ENCODE measurements at places on chromosomes 6 and 20.

DNA sequence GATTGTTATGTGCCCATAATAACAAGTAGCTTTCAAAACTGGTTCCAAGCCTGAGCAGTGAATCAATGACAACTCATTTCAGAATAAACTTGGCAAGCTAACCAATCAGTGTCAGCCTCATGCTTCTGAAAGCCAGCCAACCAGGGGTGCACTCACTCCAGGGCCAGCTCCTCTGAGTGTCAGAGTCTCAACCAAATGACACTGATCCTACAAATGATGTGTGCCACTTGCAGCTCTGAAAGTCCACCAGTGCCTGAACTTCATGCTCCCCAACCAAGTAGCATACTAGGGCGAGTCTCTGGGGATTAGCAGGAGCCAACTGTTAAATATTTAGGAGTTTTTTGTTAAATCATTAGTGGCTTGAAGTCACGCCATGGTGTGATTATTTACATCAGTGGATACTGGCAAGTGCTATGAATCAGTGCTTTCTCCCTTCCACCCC is 4.5 kb downstream of the IYD start:
- no peak for DNase-seq

- no peak for DNase-seq
These were observed 1.2 kb downstream of the DCBLD1 start for GRCh38 chr6:117483645-117484016.

DNA sequence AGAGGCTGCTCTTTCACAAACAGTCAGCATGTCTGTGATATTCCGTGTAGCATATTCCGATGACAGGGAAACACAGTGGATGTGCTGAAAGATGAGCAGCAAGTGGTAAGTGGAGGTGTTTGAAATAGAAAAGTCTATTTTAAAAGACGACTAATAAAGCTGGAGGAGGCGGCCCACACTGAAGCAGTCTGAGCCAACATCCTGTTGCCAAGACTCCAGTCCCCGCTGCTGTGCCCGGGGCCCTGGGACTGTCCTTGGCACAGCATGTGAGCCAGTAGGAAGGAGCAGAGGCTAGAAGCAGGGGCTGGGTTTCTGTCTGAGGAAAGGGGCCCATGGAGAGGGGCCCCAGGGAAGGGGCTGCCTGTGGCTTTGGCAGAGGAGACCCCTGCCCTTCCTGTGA is 351.5 kb upstream of the CHD6 start:
- DNase-seq = no peak

GRCh38 chr20:63484651-63485403 is 12.4 kb upstream of the KCNQ2 start:
- DNase-seq = no peak

- DNase-seq = no peak
These were observed 6.4 kb downstream of the CHRNA4 start for GRCh38 chr20:63354636-63355350.

DNA sequence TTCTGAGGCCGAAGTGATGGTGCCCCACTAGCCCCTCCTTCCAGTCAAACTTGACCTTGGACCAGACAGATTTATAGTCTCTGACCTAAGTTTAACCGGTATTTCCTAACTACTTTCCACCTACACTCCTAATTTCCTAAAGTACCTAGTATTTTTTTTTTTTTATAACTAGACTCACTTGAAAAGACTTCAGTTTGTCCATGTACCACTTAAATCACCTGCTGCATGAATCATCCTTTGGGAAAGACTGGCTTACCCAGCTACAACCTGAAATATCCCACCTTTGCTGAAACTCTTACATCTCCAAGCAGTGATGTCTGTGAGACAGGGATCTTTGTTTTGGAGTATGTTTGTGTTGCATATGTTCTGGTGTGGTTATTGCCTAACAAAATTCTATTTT is 71.1 kb downstream of the ZDHHC14 start:
- no peak for DNase-seq

- no peak for DNase-seq
These were observed 21.1 kb downstream of the PHACTR2 start for GRCh38 chr6:143698759-143699429.

DNA sequence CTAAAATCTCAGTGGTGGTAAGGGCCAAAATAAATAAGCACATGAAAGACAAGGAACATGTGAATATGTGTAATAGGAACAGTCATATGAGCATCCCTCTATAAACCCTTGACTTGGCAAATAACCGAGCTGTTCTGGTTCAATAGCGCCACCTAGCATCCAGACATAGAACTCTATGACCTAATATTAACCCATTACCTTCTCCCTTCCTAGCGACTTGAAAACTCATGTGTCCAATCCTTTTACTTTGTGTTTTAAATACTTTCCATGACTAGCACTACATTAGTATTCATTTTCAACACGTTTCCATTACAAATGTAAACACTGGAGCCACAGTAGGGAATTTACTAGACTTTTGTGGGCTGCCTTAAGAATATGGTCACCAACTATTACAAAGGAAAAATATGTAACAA is 279.7 kb downstream of the UST start:
- DNase-seq = peak; percentile 29

DNA sequence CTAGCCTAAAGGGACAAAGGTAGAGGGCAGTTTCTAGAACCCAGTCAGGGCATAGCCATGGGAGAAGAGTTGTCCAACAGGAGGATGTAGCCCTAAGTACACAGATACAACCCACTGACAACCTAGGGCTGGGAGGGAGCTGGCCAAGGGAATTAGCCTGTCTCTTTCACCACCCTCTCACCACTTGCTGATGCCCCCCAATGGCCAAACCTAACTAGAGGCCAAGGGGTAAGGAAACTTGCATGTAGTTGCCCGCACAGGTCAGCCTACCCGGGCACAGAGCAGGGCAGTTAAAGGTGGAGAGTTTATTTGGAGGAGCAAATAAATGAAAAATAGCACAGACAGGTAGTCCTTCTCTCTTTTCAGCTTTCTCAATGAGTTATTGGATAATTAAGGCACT is 143.3 kb downstream of the LRFN2 start:
- DNase-seq = no peak

DNA sequence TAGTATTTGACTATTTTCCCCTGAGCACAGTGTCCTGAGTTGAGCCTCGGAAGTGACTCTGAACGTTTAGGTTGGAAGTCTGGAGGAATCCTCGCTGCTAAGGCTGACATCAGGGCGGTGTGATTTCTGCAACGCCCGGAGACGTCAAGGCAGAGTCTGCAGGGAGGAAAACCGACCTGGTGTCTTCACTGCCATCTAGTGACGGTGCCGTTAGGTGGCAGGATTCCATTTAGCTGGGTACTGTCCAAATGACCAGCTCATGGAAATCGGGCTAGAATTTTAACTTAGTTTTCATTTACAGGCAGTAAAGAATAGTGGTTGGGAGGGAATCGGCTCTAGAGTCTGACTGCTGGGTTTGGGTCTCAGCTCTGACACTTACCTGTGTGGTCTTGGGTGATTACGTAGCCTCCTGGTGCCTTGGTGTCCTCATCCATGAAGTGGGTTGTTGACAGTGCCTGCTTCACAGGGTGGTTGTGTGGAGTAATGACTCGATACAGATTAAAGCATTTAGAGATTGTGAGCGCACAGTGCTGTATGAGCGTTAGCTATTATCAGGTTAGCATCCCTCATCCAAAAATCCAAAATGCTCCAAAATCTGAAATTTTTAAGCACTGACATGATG is 35.0 kb downstream of the FOXF2 start:
- DNase-seq = no peak

GRCh38 chr20:64077876-64078551 is 1.3 kb downstream of the RGS19 start:
- DNase-seq = no peak

- no peak for DNase-seq
These were observed 34.0 kb downstream of the ZC3H12D start for GRCh38 chr6:149450679-149451375.

DNA sequence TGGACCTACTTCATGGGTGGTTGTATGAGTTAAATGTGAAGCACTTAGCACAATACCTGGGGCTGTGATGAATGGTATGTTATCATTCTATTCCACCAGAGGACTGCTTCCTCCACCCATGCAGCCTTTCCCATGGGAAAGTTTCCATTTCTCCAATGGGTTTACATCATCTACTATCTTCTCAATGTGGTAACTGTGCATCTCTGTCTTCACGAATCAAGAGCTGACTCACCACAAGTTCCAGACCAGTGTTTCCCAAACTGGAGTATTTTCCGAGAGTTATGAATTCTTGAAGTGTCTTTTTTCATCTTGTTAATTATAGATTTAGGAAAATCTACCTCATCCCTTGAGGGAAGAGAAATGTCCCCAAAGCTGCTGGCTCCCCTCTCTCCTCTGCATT is 182.8 kb downstream of the UNC5CL start:
- DNase-seq = no peak

GRCh38 chr20:24939036-24939435 is 10.0 kb upstream of the CST7 start:
- DNase-seq = no peak

- DNase-seq = no peak
These were observed 498.3 kb upstream of the AGPAT4 start for GRCh38 chr6:161772176-161772575.

DNA sequence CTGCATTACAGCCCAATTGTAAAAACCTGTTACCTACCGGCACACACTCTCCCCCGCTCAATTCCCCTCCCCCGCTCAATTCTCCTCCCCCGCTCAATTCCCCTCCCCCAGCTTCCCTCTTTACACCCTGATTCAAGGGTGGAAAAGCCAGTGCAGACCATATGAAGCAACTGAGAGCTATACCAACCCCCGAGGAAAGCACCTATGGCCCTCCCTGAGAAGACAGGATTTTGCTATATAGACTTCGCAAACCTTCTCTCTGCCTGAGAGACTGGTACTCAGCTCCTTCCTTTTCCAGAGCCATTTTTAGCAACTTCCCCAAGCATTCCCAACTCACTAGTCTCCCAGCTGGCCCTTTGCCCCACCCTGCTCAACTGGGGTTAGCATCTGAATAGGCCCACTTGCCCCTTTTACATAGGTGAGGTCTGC is 7.6 kb downstream of the GNAS-AS1 start:
- DNase-seq = no peak

GRCh38 chr20:47276851-47277534 is 79.5 kb downstream of the ZMYND8 start:
- no peak for DNase-seq

DNA sequence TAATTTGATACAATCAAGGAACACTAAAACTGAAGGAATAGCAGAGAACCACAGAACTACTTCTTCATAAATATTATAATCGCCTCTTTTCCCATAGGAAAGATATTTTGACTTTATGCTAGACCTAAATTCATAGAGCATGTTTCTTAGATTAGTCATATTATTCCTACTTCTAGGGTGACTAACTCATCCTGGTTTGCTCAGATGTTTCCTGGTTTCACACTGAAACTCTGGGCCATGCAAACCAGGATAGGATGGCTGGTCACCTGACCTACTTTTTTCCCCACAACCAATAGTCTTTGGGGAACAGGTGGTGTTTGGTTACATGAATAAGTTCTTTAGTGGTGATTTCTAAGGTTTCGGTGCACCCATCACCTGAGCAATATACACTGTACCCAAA is 42.8 kb downstream of the MMS22L start:
- no peak for DNase-seq

GRCh38 chr6:149045404-149045803 is 272.1 kb upstream of the TAB2 start:
- DNase-seq = no peak

DNA sequence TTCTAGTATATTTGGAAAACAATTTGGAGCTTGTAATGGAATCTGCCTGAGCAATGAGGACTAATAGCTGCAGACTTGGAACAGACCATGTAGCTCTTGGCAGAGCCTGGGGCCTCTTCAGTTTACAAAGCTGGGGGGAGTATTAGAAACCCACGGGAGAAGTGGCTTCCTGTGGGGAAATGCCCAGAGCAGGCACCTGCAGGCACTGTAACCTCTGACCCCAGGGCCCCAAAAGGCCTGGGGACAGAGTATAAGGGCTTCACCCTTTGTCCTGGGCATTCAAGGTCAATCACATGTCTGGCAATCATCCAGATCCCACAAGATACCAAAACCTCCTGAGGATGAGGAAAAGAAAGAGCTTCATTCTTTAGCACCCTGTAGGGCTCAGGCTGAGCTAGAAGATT is 19.4 kb downstream of the PKIG start:
- DNase-seq = no peak

GRCh38 chr6:170459451-170459850 is 93.7 kb downstream of the PSMB1 start:
- DNase-seq = no peak

DNA sequence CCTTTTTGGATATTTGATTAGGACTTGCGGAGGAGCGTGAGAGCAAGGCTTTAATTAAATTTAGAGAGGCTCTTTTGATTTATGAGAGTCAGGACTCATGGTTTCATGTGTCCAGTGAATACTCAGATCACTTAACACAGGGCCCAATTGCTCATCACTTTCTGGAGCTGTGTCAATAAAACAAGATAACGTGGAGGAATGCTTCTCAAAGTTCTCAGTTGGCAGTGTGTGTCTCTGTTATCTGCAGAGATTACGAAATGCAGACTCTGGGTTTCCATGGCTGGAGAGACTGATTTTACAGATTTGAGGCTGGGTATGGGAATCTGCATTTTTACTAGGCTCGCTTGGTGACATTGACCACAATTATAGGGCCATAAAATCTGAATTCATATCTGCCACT is 335.8 kb upstream of the FLRT3 start:
- no peak for DNase-seq

- no peak for DNase-seq
These were observed 65.7 kb downstream of the PSMG4 start for GRCh38 chr6:3324262-3324942.
